ENCODE measurements at places on chromosomes 4 and X.

GRCh38 chrX:78555401-78555980 lies 103.6 kb downstream of the RTL3 start:
- DNase-seq: no peak

DNA sequence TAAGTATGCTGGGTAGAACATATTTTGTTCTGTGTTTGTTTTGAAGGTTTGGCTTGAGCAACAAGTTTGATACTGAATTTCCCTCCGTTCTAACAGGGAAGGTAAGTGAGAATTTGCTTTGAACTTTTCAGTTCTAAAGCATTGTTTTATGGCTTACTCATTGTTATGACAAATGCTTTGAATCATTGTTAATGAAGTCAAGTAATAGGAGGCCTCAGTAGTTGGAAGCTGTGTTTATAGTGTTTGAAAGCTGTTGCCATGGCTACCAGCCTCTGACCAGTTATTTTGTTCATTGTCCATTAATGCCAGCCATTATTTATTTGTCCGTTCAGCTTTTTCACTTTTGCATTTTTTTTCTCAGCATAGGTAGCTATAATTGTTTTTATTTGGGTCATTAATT lies 14.4 kb downstream of the CHIC1 start:
- DNase-seq: no peak

DNA sequence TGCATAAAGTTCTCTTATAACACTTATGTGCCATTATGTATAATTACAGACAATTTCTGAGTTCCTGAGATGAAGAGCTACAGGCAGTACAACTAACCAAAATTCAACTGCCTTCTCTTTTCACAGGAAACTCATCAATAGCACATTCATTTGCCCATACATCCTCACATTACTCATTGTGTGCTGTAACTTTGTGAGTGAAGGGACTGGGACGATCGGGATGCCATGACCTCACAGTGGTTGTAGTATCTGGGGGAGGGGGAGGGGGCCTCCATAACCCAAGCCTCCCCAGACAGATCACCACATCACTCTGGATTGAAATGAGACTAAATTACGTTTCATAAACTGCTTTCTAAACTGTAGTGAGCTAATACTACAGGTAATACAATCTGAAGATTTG lies 60.7 kb downstream of the ABCG2 start:
- DNase-seq: no peak

DNA sequence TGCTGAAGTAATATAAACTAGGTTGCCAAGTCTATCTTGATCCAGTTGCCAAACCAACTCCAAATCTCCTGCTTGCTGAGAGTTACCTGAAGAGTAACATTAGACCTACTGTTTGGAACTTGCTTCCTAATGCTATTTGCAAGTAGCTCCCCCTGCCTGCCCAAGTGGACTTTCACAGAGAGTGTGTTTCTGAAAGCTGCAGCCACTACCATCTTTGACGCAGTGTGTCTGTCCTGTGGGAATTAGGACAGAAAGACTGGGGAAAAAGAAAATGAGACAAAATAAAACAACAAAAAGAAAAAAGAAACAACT lies 195.0 kb upstream of the HS3ST1 start:
- no peak for DNase-seq

GRCh38 chr4:8117278-8117682 lies 41.3 kb downstream of the ABLIM2 start:
- no peak for DNase-seq

GRCh38 chr4:1353186-1354055 lies 6.4 kb downstream of the UVSSA start:
- DNase-seq: no peak

DNA sequence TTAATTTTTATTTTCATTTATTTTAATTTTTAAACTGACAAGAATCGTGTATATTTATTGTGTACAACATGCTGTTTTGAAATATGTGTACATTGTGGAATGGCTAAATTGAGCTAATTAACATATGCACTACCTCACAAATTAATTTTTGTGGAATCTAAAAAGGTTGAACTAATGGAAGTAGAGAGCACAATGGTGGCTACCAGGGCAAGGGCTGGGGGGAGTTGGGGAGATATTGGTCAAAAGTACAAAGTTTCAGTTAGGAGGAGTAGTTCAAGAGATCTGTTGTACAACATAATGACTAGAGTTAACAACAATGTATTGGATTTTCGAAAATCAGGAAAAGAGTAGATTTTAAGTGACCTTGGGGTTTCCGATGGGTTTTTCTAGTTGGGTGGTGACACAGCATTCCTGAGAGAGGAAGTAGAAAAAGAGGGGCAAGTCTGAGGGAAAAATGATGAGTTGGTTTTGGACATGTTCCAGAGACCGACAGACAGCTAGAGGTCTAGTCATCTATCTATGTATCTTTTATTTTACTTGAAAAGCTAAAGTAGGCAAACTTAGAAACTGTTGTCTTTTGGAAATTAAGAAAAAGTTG lies 23.2 kb downstream of the APOO start:
- DNase-seq: no peak

GRCh38 chrX:45513042-45513441 lies 312.4 kb upstream of the DIPK2B start:
- DNase-seq: no peak

DNA sequence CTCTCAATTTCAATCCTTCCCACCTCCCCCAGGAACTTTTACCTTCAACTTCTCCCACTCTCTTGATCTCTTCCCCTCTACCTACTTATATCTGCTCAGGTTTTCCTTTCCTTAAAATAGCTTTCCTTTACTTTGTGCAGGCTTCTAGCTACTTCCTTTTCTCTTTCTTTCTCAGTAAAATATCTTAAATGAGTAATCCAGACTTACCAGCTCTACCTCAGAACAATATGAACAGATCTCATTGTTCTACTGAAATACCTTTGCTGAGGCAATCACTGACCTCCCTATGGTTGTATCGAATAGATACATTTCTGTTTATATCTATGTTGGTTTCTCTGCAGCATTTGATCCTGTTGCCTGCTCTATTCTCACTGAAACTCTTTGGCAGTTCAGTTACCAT lies 86.7 kb upstream of the WDR44 start:
- DNase-seq: no peak

DNA sequence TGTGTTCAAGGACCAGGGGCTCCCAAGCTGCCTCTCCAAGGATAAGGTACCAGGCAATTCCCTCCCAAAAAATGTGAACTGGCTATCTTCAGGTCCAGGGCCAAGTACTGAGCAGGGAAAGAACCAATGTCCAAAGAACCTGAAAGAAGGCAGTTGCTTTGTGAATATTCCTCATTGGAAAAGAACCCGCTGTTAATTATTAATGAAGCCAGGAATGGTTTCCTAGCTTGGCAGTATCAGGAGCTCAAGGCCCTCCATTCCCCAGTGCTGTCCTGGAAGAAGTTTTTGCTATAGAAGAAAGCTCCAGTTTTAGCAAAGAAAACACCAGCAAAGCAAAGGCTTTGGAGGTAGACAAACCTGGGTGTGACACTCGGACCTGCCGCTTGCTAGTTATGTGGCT lies 130.0 kb upstream of the MBNL3 start:
- no peak for DNase-seq

DNA sequence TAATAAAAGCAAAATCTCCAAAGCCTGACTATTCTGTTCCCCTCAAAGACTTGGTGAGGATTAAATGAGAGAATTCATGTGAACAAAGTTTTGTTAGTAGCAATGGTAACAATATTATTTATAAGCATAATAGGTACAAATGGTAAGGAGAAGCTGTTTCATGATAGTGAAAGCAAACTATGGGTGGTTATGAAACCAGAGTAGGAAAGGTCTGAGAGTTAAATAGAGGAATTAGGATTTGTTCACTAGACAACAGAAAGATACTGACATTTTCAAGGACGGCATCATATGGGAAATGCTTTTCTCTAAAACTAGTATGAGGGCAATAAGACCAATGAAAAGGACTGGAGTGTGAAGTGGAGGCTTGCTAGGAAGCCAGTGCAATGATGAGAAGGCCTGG lies 128.6 kb upstream of the FTHL17 start:
- DNase-seq: no peak

DNA sequence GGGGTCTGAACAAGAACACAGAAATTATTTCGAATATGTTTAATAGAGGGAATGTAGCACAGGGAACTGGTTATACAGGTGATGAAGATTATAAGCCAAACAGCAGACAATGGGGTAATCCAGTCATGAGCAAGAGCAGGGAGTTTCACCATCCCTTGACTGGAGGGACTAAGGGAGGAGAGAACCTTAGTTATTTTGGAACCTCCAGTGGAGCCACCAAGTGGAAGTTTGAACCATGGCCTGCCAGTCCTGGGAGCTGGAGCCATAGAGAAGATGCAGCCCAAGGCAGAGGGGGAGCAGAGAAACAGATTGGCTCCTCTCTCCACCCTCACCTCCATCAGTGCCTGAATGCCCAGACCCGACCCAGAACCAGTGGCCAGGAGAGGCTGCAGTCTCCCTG lies 264.6 kb upstream of the RASGEF1B start:
- DNase-seq: no peak

DNA sequence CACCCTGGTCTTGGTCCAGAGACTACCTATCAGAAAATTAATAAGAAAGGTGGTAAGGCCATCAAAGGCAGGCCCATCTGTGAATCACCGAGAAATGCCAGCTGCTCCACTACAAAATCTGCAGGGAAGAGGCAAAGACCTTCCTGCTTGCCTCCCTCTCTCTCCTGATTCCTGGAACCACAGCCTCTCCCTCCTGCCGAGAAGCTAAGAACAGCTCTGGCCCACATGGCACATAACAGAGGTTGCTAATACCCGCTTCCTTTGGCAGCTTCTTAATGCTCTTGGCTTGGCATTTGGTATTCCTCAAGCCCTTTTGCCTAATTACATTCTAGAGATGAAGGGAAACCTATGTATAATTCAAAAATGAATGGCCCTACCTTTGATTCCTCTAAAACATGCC lies 32.9 kb downstream of the RAI2 start:
- no peak for DNase-seq

Data from stimulated activated CD8-positive, alpha-beta memory T cell treated with anti-CD3 and anti-CD28 coated beads, Interleukin-2, amount 100 ng/mL, for 1 hour (primary cell).